Cardiac fibroblast (primary cell): ENCODE measurements at places on chromosomes 12 and 14.
A peak's percentile ranks its signal among the peaks of the same experiment; 100 is the strongest.

DNA sequence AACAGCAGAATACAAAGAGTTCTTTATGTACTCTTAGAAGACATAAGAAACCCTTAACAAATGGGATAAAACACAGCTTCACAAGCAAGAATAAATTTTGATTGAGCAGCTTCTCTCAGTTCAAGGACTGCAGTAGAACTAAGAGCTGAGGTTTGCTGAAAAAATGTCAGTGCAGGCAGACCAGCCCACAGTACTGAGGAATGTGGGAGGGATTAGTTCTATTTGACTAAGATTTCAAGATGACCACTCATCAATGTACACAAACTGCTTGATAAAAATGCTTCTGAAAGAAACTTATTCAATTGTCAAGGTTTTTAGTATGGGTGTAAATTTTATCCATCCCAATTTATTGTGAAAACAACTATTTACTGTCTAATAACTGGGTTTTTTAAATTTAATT is 138.4 kb downstream of the SEC23A start:
- peak; percentile 18 for DNase-seq

GRCh38 chr14:65320661-65321308 is 91.7 kb upstream of the FUT8 start:
- DNase-seq = no peak

- peak; percentile 8 for DNase-seq
These were observed 65.9 kb upstream of the WSCD2 start for GRCh38 chr12:108063192-108063591.

DNA sequence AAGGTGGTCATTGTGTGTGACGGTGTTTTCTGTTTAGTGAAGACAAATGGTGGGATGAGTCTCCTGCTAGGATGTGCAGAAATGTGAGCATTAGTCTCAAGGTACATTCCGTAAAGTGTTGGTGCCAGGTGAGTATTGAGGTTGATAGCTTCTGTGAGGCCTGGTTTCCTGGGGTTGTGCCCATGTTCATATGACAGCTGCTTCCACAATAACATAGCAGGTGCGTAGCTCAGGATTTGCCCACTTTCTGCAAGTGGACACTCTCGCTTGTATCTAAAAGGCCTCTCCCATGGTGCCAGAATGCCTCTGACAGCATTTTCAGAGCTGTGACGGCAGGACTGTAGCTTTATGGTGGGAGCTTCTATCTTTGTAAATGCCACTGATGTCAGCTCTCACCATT is 832.0 kb downstream of the DIO2 start:
- DNase-seq = no peak

DNA sequence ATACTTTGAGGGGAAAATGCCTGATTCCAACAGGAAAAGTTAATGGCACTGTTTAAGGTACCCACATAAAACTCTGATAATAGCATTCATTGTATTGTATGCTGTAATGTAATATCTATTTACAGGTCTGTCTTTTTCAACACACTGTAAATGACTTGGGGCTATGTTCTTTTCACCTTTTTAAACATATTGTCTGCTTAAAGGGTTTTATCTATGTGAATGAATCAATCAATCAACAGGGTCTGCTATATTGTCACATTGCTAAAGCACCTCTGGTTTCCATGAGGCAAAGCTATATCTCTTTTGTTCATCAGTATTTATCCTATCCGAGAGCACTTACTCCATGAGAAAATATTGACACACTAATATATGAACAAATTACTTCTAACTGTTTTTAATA is 288.0 kb downstream of the SLC6A15 start:
- DNase-seq = no peak

DNA sequence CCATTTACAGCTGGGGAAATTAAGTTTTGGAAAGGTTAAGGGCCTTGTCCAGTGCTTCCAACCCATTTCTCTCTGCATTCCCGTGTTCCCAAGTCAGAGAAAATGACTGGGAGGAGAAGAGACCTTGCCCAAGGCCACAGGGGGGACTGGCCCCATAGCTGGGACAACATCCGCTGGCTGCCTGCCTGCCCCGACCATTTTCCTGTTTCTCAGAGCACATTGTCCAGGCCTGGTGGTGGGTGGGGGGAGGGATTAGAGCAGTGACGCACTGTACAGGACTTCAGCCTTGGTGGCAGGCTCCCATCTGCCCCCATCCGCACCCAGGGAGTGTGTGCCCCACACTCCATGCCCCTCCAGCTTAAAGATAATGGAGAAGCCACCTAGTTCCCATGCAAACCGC is 27.7 kb downstream of the DIO3 start:
- no peak for DNase-seq

GRCh38 chr12:110123919-110124268 is 263 bp upstream of the IFT81 start:
- no peak for DNase-seq

- DNase-seq = peak; percentile 57
These were observed 16.4 kb downstream of the ACVRL1 start for GRCh38 chr12:51923506-51924365.

GRCh38 chr12:26188127-26188526 is 7.2 kb upstream of the SSPN start:
- peak; percentile 64 for DNase-seq

DNA sequence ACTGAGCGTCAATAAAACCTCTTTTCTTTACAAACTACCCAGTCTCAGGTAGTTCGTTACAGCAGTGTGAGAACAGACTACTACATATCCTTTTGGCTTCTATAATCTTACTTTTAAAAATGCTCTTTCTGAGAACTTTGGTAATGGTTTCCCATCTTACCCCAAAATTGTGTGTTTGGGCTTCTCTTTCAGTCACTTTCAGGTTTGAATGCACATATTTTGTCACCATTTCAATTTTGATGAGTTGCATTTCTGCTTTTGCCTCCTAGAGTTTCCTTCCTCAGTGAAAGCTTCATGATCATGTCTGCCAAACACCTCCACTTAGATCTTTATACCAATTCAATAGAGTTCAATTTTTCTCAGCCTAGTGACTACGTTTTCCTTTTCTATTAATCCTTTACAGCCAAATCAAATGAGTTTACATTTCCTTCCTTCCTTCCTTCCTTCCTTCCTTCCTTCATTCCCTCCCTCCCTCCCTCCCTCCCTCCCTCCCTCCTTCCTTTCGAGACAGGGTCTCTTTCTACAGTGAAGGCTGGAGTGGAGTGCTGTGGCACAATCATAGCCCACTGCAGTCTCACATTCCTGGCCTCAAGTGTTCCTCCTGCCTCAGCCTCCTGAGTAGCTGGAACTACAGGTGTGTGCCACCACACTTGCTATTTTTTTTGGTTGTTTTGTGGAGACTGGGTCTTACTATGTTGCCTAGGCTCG is 124.9 kb downstream of the BCAT1 start:
- no peak for DNase-seq

DNA sequence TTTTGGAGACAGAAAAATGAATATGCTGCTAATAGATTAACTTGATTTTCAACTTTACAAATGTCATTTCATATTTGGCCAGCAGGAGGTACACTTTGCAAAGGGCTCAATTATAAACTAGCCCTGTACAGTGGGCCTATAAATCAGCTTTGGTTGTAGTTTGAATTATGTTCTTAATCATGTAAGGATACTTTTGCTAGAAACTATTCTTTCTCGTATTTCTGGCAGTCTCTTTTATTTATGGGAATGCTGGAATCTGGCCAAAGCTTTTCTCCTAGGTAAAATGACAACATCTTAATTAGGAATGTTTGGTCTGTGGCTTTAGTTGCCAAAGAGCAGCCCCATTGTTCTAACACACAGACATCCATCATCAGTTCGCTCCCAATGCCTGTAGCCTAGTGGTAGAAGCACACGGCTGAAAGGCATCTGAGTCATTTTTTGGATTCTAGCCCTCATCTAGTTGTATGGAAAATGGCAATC is 1322.3 kb upstream of the SEL1L start:
- DNase-seq = peak; percentile 1

- DNase-seq = no peak
These were observed 390.3 kb downstream of the AACS start for GRCh38 chr12:125455556-125455955.

DNA sequence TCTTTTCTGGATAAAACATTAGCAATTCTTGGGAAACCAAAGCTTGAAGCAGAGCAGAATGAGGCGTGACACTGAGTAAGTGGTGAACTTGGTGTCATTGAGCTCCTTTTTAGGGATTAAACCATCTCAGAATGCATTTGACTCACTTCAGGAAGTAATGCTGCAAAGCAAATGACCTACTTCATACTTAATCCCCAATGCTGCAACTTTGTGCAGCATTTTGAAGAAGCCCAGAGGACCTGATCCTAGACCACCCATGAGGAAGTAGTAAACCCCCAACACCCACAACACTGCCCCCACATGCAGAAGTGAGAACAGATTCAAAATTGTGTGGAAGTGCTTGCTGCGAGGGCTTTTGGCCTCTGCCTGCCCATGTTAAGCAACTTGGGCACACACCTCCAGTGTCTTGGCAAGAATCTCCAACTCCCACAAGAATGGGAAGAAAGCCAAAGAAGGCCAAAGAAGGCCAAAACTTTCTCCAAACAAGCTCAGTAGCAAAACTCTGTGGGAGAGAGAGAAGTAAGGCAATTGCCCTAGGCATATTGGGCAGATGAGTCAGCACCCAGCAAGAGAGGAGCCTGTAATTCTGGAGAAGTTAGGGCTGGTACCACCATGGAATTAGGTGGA is 69.2 kb upstream of the ETV6 start:
- DNase-seq = peak; percentile 96

DNA sequence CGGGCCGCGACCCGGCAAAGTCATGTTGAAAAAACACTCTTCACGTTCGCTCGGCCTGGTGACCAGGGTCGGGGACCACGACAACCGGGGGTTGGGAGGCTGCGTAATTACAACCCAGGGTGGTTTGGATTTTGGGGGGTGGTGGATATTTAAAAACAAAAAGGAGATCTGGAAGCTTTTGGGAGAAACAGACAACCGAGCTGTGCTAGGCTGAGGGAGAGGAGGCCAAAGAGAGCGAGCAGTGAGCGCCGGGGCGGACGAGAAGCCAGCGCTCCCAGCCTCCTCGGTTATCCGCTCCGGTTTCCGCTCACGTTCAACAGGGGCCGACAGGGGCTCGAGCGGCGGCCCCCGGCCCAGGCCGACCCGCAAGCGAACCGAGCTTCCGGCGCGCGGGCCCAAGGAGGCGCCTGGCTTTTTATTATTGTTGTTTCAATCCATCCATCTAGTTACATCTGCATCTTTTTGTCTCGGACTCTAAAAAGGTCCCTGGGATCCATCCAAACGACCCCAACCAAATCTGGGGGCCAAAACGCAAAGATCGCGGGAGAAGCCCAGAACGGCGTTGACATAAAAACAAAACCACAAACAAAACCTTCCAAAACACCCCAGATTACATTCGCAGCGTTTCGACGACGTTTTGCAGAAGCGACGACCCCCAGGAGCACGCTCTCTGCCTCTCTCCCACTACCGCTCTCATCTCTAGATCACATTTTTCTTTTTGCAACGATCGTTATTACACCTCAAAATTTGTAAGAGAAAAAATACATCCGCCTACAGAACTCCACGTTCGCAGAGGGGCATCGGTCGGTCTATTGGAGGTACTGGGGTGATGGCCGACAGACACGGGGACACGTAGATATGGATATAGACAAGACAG is 771 bp downstream of the OTX2 start:
- DNase-seq = no peak

GRCh38 chr12:121792607-121793439 is 665 bp downstream of the RHOF start:
- DNase-seq = no peak

GRCh38 chr12:51897181-51897580 is 9.3 kb downstream of the ANKRD33 start:
- DNase-seq = peak; percentile 64

DNA sequence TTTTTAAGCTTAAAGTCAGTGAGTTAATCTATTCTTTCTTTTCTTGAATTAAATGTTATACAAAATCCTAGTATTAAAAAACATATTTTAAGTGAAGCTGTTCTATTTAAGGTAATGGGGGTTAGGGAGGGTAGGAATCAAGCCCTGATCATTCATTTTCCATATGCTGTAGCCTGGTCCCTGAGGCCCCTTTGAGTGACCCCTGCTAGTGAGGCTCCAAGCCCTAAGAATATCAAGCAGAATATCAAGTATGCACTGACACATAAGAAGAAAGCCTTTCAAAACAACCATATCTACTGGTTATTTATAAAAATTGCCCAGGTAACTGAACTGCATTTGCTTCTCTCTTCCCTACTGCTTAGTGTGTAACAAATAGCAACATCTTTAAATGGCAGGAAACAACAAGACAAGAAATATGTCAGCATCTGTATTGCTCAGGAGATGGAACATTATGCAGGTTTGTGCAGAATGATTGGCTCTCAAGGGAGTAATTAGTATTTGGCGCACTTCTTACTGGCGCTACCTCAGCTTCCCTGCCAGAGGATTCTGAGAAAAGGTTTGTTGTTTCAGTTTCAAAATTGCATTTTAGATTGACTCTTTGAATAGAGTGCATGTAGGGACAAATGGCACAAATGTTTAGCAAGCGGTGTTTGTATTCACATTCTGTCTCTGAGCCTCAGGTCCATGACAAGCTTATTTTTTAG is 223.0 kb downstream of the DUSP6 start:
- DNase-seq = no peak

GRCh38 chr12:68013181-68013580 is 23.9 kb downstream of the IFNG-AS1 start:
- DNase-seq = no peak

DNA sequence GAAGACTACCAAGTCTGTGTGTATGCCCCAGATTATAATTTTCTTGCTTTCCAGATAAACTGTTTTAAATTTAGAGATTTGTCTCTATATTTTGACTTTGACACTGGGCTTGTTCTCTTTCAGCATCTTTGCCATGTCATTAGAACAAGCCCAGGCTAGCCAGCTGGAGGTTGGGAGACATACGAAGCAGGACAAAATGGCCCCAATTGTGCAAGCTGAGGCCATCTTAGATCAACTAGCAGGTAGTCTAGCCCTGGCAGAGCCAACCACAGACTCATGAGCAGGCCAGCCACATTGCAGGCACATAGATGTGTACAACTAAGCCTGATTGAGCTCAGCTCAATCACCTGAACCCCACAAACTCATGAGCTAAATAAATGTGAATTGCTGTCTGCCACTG is 321.4 kb downstream of the ATP23 start:
- DNase-seq = no peak

- DNase-seq = no peak
These were observed 56.7 kb downstream of the PPFIBP1 start for GRCh38 chr12:27580561-27581330.

DNA sequence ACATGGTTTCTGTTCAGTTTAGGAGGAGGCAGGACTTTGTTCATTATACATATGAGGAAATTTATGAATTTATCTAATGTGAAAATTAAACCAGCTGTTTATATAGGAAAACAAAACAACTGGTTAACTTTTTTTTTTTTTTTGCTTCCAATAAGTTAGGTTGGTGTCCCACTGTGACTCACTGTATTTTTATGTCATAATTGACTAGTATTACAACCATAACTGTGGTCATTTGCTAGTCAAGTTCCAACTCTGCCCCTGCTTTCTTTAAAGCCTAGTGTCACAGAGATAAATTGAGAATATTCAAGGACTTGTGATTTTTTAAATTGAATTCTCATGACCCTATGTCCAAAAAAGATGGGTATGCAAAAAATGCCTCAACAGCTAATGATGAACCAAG is 227.7 kb downstream of the BCAT1 start:
- DNase-seq = no peak
